ENCODE measurements at places on chromosomes 7 and 10. TPM values are rescaled to one million over a fixed set of nuclear protein-coding genes. Genes with fewer than 3 reads are reported as not detected.

Gene MNX1
- 0.10 TPM for polyA plus RNA-seq

Gene SLC13A4
- 0.06 TPM for polyA plus RNA-seq

Gene CALHM3
- not detected for polyA plus RNA-seq

Gene CFAP69
- 0.48 TPM for polyA plus RNA-seq

Gene SKIDA1
- 0.16 TPM for polyA plus RNA-seq

Gene ANLN
- 103 TPM for polyA plus RNA-seq

Gene TIAL1
- polyA plus RNA-seq: 66.3 TPM

Gene ADARB2
- not detected for polyA plus RNA-seq

Gene SPOCK2
- polyA plus RNA-seq: 0.10 TPM

Gene AGR2
- polyA plus RNA-seq: 8.7 TPM

Gene CALY
- polyA plus RNA-seq: not detected

DNA sequence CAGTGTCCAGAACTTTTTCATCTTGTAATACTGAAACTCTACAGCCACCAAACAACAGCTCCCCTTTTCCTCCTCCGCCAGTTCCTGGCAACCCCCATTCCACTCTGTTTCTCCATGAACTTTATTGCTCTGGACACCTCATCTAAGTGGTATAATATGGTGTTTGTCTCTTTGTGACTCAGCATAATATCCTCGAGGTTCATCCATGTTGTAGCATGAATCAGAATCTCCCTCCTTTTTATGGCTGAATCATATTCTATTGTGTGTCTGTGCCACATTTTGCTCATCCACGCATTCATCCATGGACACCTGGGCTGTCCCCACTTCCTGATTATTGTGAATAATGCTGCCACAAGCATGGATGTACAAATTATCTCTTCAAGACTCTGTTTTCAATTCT is 124.4 kb upstream of the FGFR2 start:
- DNase-seq: peak; percentile 94

DNA sequence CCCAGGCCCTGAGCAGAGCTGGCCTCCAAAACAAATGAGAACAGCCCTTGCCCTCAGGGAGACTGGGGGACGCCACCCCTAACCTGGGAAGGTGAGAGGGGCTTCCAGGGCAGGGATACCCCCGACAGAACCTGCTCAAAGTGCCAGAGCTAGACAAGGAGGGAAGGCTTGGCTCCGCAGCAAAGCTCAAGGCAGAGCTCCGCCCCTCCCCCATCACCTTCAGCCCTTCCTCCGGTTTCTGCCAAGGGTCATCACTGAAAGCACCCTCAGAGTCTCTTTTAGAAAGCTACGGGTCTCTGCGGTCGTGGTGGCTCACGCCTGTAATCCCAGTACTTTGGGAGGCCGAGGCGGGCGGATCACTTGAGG is 73.4 kb upstream of the CUX1 start:
- DNase-seq: no peak

- no peak for DNase-seq
Observed at GRCh38 chr7:44099669-44100068, 4.5 kb upstream of the AEBP1 start.

DNA sequence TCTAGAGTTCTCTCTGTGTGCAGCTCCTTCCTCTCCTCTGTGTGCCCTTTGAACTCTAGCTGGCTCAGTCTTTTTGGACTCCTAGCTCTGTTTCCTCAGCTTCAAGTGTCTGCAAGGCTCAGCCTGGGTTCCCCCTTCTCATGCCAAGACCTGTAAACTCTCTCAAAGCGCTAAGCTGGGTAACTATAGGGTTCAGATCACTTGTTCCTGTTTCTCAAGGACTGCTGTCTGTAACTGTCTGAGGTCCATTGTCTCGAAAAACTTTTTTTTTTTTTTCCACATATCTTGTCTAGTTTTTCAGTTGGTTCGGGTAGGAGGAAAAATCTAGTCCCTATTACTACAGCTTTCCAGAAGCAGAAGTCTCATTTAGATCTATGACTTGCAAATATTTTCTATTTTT is 46.6 kb upstream of the PPP1R17 start:
- no peak for DNase-seq

DNA sequence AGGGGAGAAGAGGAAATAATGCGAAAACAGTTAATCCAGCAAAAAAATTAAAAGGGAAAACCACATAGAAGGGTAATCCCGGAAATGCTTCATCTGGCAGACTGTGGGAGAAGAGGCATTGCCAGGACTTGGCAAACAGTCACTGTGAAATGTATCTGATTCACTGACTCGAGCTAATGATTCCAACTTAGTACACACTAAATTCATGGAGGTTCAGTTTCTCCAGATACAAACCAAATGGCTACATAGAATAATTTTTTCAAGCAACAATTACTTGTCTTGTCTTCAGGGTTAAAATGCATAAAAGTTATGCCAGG is 36.4 kb downstream of the GDI2 start:
- DNase-seq: peak; percentile 51

GRCh38 chr7:24965831-24966708 is 13.9 kb downstream of the OSBPL3 start:
- DNase-seq: peak; percentile 76

GRCh38 chr10:126374435-126374834 is 13.8 kb downstream of the ADAM12 start:
- no peak for DNase-seq

GRCh38 chr7:80330434-80330833 is 181.4 kb downstream of the GNAT3 start:
- DNase-seq: no peak

DNA sequence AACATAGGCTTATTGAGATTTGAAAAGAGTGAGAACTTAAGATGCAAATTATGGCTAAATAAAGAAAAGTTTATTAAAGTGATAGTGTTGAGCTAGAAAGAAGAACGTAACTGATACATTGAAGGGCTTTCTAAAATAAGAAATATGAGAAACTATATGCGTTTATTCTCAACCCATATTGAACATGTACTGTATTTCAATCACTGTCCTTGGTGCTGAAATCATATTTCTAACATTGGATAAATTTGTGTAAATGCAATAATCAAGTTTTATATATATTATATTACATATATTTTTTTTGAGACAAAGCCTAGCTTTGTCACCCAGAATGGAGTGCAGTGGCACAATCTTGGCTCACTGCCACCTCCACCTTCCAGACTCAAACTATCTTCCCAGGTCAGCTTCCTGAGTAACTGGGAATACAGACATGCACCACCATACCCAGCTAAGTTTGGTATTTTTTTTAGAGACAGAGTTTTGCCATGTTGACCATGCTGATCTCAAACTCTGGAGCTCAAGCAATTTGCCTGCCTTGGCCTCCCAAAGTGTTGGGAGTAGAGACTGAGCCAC is 1065.8 kb downstream of the REEP3 start:
- no peak for DNase-seq

GRCh38 chr10:47320812-47321211 is 1.4 kb upstream of the GDF2 start:
- no peak for DNase-seq

- DNase-seq: no peak
Observed at GRCh38 chr10:78745441-78745840, 323.3 kb upstream of the ZMIZ1 start.

- peak; percentile 15 for DNase-seq
Observed at GRCh38 chr7:105838627-105839231, 37.7 kb downstream of the ATXN7L1 start.

- no peak for DNase-seq
Observed at GRCh38 chr7:140722254-140722653, 25.7 kb downstream of the NDUFB2 start.

GRCh38 chr10:28624351-28624750 is 53.0 kb upstream of the BAMBI start:
- DNase-seq: peak; percentile 11

GRCh38 chr7:22812353-22812752 is 10.3 kb downstream of the TOMM7 start:
- no peak for DNase-seq

DNA sequence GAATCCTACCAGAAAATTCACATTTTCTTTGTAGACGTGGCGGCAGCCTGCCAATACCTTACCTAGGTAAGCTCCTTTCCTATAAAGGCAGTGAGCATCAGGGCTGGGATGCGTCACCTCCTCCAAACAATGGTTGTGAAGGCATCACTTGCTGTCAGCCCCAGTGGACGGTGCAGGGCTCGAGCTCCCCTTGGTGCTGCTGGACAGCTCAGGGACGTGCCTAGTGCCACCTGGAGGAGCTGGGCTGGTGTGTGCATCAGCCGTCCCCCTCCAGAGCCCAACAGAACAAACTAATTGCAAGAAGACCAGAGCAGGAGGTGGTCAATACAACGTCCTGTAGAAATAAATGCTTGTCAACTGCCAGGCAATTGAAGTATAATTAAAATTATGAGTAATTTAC is 517.5 kb upstream of the FOXK1 start:
- no peak for DNase-seq

DNA sequence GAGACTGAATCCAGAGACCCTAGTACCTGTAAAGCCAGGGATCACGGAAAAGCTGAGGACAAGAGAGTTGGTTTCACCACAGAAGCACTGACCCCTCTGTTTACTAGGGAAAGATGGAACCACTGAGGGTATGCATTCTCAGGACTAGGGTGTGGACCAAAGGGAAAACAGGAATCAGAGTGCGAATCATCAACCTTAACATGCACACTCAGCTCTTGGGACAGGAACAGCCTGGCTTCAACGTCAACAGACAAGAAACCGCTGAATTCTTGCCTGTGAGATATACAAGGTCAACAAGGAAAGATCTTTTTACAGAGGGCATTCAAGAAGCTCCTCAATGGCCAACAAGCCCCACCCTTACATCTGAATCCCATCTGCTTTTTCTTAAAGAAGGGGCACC is 14.9 kb downstream of the TNRC18 start:
- peak; percentile 48 for DNase-seq

GRCh38 chr10:69090685-69091084 is 2.8 kb downstream of the SRGN start:
- DNase-seq: peak; percentile 34

GRCh38 chr10:71575451-71575850 is 144.1 kb downstream of the C10orf105 start:
- DNase-seq: no peak

- no peak for DNase-seq
Observed at GRCh38 chr10:92761571-92761970, 71.8 kb downstream of the HHEX start.

DNA sequence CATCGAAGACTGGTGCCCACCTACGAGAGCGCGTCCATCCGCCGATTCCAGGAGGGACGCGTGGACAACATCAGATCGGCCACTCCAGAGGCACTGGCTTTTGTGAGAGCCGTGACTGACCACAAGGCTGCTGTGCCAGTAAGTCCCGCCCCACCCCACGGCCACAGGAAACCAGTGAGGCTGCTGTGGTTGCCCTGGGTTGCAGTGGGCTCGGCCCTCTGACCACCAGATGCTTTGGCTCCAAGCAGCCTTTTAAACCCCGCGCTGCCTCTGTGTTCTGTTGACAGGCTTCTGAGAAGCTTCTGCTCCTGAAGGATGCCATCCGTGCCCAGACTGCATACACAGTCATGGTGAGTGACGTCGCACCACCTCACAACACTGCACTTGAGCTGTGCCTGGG is 24.4 kb upstream of the C10orf53 start:
- DNase-seq: no peak

- no peak for DNase-seq
Observed at GRCh38 chr10:69972981-69973397, 79.7 kb upstream of the MACROH2A2 start.

GRCh38 chr7:132881317-132881716 is 200.6 kb downstream of the CHCHD3 start:
- DNase-seq: no peak

GRCh38 chr7:676972-677385 is 49.5 kb upstream of the DNAAF5 start:
- no peak for DNase-seq

GRCh38 chr7:116780966-116781365 is 81.4 kb upstream of the CAPZA2 start:
- DNase-seq: peak; percentile 79

DNA sequence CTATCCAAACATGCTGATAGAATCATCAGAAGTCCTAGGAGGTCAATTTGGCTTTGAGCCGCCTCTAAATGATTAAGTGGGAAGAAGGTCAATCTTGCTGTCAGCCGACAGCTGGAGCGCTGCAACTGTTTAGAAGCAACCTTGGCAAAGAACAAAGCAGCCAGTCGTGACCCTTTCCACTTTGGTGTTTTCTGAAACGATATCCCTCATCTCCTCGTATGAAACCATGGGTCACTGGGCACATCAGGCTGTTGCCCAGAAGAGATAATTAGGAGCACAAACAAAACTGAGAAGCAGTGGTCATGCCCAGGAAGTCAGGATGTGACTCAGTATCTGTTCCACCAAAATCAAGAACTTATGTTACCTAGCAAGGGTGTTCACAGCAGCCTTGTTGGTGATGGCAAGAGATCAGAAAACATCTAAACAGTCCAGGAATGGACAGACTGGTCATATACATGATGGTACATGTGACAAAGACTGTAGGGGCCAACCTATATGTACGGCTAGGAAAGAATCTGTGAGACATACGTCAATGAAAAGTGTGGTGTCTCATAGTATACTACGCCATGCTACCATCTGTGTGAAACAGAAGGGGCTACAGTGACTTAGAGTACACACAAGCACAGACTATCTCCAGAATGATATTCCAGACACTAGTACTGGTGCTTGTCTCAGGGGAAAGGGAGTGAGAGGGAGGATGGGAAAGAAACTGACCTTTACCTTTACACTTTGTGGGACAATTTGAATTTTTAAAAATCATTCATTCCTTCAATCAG is 22.4 kb downstream of the STN1 start:
- DNase-seq: peak; percentile 70

- DNase-seq: no peak
Observed at GRCh38 chr10:103552856-103553742, 59.6 kb downstream of the NEURL1 start.

DNA sequence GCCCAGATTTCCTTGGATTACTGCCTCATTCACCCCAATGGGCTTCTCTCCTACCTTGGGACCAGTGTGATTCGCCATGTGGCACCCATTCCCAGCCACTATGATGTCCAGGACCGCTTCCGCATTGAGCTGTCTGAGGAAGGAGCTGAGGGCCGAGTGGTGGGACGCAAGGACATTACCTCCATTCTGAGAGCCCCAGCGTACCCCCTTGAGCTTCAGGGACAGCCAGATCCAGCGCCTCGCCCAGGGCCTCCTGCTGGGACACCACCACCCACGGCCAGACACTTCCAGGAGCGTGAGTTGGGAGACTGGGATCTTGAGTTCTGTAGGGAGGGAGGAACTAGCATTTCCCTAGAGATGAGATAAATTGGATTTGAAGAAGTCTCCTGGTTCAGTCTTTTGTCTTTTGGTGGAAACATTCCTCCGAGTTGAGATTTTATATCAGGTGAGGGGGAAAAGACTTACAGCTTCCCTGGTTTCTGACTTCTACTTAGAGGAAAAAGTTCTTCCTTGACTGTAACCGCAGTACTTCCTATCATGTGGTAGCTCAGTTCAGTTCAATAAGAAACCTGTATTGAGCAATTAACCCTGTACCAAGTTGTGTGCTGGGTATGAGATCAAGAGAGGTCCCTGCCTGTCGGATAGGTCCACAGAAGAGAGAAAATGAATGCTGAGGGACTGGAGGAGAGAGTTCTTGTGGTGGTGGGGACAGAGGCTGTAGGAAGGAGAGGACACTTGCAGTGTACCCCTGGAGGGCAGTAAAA is 1.3 kb downstream of the MOSPD3 start:
- no peak for DNase-seq

GRCh38 chr7:33673029-33673700 is 232.2 kb upstream of the BMPER start:
- no peak for DNase-seq
